ENCODE measurements at places on chromosomes 3 and 15. TPM values are rescaled to one million over a fixed set of nuclear protein-coding genes. Genes with fewer than 3 reads are reported as not detected.

GOLGA6L9 gene
- total RNA-seq: 1.5 TPM

KBTBD13 gene
- not detected for total RNA-seq

POPDC2 gene
- 6.2 TPM for total RNA-seq

SCN11A gene
- total RNA-seq: 0.08 TPM

KY gene
- not detected for total RNA-seq

CAPN3 gene
- 6.8 TPM for total RNA-seq

IGSF10 gene
- total RNA-seq: 0.02 TPM

GRCh38 chr3:115062009-115062408 is 85.1 kb downstream of the ZBTB20 start:
- no peak for DNase-seq

GRCh38 chr3:16260046-16260445 is 4.7 kb downstream of the DPH3 start:
- DNase-seq: no peak

DNA sequence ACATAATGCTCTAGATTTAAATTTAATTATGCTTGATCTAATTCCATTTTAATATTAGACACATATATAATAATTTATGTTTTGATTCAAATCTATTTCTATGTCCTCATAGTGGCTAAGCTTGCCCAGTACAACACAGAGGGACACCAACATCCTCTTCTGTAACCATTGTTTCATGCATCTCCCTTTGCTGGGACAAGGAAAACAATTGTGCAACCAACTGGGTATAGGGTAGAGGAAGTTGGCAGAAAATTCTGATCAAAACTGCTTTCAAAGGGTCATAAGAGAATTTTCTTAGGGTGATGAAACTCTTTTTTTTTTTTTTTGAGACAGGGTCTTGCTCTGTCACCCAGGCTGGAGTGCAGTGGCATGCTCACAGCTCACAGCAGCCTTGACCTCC is 121.4 kb upstream of the SGO1 start:
- no peak for DNase-seq

GRCh38 chr3:124097362-124098131 is 105.6 kb upstream of the ROPN1 start:
- no peak for DNase-seq

GRCh38 chr3:115186351-115187148 is 39.5 kb upstream of the ZBTB20 start:
- no peak for DNase-seq

GRCh38 chr3:150798122-150798618 is 35.2 kb upstream of the SIAH2 start:
- no peak for DNase-seq

GRCh38 chr3:56557831-56558170 is 826 bp downstream of the CCDC66 start:
- no peak for DNase-seq

GRCh38 chr3:47156396-47156795 is 7.5 kb downstream of the SETD2 start:
- DNase-seq: no peak

- DNase-seq: no peak
Measured at GRCh38 chr3:58022490-58022889, 14.3 kb downstream of the FLNB start.

- no peak for DNase-seq
Measured at GRCh38 chr3:155252535-155252934, 40.9 kb downstream of the STRIT1 start.

DNA sequence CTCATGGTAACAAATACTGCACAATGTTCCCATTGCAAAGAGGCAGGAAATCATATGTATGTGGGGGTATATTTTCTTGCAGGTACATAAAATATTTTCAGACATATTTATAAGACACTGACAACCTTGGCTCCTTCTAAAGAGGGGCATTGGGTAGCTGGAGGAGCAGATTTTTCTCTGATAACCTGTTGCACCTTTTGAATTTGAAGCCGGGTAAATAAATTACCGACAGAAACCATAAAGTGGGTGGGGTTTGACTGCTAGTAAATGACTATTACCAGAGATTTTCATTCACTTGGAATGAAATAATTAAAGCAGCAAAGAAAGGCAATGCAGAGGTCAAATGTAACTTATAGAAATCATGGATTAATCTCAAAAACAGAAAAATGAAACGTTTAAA is 19.2 kb downstream of the LHFPL4 start:
- DNase-seq: no peak

- DNase-seq: no peak
Measured at GRCh38 chr3:17546500-17547255, 195.8 kb downstream of the TBC1D5 start.

GRCh38 chr3:161372321-161373260 is 1.3 kb upstream of the SPTSSB start:
- DNase-seq: peak; percentile 40

All from natural killer cell (primary cell).